Activated CD8-positive, alpha-beta memory T cell treated with anti-CD3 and anti-CD28 coated beads for 1 hour (primary cell): ENCODE measurements at places on chromosomes 7 and 10.

- DNase-seq: no peak
Observed at GRCh38 chr7:116569737-116570136, 44.9 kb downstream of the CAV1 start.

GRCh38 chr10:99905971-99906370 lies 103.8 kb downstream of the DNMBP start:
- DNase-seq: no peak

DNA sequence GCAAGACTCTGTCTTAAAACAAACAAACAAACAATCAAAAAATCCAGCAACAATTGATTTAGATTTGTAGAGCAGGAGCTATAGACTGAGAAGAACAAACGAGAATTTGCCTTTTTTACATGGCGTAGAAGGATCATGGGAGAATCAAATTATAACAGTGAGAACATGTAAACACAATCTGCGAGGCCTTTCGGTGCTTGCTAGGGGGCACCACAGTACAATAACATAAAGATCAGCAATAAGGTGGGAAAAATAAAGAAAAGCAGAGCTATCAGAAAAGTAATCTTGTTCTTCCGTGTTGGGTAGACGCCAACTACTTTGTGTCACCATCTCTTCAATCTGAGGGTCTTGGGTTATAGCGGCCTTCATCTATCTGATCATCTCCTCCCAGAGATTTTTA lies 82.2 kb downstream of the NOD1 start:
- no peak for DNase-seq

- no peak for DNase-seq
Observed at GRCh38 chr10:15150563-15150962, 17.9 kb downstream of the NMT2 start.

- no peak for DNase-seq
Observed at GRCh38 chr10:94351089-94351488, 11.7 kb downstream of the NOC3L start.

DNA sequence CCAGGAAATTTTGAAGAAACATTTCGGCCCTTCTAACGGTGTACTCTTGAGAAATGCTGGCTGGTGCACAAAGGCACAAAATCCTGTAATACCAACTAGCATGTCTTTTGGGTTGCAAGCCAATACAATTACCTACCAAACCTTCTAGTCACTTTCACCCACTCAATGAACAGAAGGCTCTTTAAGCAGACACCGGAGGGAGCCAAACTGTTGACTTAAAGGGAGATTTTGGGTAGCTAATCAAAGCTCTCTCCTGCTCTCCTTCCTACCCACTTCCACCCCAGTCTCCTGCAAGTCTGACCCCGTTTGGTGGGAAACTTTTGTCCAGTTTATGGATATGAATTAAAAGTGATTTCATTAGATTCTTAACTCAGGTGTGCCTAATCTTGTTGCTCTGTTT lies 24.0 kb downstream of the GRM3 start:
- DNase-seq: no peak
